ENCODE measurements at places on chromosomes 6 and 20.

DNA sequence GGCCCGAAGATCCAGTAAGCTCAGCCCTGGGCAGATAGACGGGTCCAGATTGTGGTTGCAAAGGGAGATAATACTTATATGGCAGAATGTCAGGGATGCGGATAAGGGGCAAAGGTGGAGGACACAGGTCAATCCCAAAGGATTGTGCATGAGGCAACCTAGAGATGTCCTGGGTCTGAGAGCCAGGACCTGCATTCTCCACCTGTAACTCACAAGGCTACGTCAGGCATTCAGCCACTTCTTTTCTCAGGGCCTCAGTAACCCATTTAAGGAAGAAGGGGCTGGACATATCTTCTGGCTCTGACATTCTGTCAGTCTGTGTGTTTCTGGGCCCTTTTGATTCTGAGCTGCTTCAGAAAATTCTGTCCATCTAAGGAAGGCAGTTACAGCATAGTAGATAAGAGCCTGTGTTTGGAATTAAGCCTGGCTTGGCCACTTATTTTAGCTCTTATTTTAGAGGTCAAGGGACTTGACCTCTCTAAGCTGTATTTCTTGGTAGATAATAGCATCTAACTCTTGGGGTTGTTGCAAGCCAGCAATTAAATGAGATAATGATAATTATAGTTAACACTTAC lies 40.2 kb downstream of the CNBD2 start:
- no peak for DNase-seq

GRCh38 chr6:147717991-147718390 lies 209.5 kb downstream of the SAMD5 start:
- DNase-seq: no peak

DNA sequence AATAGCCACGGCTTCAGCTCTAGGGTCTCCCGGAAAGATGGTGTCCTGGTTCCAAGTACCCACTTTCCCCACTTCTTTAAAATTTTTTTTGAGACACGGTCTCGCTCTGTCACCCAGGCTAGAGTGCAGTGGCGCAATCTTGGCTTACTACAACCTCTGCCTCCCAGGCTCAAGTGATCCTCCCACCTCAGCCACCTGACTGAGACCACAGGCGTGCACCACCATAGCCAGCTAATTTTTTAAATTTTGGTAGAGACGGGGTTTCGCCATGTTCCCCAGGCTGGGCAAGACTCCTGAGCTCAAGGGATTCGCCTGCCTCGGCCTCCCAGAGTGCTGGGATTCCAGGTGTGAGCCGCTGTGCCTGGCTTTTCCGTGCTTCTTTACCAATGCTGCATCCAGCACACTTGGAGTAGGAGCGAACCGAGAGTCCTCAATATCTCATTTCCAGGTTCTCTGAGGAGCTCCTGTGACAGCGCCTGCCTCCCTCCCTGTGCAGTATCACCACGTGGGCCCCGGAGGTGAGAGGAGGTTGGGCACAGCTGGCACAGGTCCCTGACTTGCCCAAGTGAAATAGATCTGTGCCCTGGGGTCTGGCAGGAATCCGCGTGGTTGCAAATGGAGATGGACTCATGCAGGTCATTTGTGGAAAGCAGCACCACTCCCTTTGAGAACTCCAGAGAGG lies 37.3 kb downstream of the EZR start:
- no peak for DNase-seq

DNA sequence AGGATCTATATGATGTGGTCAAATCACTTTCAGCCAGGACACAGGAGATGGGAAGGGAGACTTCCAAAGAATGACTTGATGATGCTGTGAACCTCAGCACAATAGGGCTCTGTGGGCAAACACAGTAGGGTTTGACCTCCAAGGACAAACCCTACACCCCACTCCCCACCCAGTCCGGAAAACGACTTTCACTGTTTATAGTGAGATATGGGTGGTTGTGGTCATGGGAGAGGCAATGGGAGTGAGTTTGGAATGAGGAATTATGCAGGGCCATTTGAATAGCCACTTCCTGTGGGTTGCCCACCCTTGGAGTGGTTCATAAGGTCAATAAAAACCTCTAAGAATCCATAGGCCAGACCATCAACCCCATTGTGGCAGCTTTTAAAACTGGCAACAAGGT lies 38.4 kb upstream of the PRND start:
- DNase-seq: no peak

DNA sequence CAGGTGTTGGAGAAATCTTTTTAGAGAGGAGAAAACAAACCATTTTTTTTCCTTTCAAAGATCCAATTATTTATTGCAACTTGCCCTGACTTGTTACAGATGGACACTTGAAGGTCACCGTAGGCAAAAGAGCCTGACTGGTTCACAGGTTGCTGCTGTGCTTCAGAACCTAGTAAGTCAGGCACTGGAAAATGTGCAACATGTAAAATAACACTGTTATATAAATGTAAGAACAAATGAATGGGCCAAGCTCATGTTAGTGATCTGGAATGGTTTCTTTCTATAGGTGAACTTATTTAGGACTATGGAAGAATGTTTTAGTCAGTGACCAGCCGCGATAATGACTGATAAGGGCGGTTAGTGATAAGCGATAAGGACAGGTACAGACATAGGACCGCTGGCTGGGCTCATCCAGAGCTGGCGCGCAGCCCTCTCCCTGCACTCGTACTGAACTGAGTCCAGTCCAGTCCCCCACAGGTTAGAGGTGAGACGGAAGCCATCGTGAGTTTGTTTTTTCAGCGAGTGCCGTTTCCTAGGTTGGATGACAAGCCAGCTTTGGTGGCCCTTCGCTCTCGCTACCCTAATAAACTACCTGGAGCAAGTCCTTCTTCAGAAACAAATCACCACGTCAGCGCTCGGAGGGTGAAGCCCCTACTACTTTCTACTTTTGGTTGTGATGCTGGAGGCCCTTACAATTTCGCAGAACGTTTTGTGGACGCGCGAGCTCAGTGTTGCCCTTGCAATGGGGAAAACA lies 94.4 kb upstream of the PRDM1 start:
- DNase-seq: no peak

DNA sequence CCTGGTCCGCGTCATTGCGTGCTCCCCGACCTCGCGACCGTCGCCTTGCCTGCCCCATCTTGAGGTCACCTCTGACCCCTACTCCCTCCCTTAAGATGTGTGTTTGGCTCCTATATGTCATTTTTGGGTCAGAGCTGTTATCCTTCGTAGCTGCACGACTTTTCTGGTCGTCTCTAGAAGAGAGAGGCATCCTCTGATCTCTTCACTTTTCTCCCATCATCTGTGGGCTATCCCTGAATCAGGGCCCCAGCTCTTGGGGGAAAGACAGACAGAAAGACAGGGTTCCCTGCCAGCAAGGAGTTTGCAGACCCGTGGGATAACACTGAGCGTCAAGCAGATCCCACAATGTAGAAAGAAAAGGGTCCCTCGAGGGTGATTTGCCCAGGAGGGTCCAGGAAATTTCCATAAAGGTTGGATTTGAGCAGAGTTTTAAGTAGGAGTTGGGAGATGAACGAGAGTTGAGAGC lies 555 bp downstream of the FAM120B start:
- DNase-seq: no peak

- DNase-seq: no peak
These were observed 24.1 kb downstream of the NPEPL1 start for GRCh38 chr20:58716476-58717277.

GRCh38 chr6:98107801-98108200 lies 726.6 kb upstream of the POU3F2 start:
- DNase-seq: no peak

GRCh38 chr6:166281104-166281503 lies 27.1 kb downstream of the PRR18 start:
- DNase-seq: no peak

GRCh38 chr6:44630125-44631028 lies 242.9 kb downstream of the CDC5L start:
- DNase-seq: peak; percentile 74

GRCh38 chr6:29295623-29296022 lies 5.9 kb upstream of the OR14J1 start:
- no peak for DNase-seq

Data from fibroblast of skin of abdomen (primary cell).